T follicular helper cell (primary cell): ENCODE measurements at places on chromosomes 4 and X.

GRCh38 chr4:100848841-100849240 lies 331.0 kb upstream of the EMCN start:
- DNase-seq = no peak

- DNase-seq = no peak
Measured at GRCh38 chrX:119401569-119401968, 2.4 kb downstream of the SLC25A43 start.

DNA sequence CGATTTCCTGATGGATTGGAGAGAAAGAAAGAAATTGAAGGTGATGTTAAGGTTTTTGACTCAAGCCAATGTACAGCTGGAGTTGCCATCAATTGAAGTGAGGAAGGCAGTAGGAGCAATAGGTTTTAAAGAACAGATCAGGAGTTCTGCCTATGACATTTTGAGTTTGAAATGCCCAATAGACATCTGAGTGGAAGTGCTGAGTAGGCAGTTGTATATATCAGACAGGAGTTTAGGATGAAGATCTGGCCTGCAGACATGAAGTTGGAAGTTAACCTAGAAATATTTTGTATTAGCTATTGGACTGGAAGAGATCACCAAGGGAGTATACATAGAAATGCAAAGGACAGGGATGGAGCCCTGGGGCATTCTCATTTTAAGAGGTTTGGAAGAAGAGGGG lies 12.9 kb upstream of the TMSB15B start:
- no peak for DNase-seq

GRCh38 chrX:47849778-47850177 lies 13.1 kb downstream of the ZNF81 start:
- no peak for DNase-seq

GRCh38 chrX:123188081-123188480 lies 4.0 kb downstream of the GRIA3 start:
- no peak for DNase-seq

DNA sequence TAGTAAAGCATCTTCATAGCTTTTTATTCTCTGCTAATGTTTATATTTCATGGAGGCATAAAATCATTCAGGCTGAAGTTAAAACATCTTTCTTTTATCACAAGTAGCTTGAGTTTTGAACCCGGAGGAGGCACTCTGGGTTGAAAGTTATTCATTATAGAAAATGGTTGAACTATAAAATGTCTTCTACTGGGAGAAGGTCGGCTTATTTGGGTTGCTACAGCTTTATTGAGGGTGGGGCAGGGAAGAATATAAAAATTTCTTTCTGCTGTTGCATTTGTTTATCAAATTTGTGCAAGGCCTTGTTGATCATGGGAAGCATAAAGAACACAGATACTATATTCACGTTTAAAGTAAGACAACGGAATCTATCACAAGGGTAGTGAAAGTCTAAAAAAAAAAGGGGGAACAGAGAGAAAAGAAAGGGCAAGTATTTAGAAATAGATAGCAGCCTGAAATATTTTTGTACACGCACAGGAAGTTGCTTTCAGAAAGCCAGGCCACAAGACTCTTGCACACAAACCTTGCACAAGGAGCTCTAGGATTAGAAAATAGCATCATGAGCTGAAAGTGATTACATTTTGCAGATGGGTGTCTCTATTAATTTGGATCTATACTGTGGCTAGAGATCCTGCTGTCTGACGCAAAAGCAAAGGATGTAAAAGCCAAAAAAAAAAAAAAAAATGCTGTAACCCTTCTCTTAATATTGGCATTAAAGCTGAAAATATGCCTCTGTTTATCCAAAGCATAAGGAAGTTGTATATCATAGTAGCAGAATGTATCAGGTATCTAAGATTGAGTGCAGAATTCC lies 37.2 kb upstream of the FAM9C start:
- DNase-seq = no peak

DNA sequence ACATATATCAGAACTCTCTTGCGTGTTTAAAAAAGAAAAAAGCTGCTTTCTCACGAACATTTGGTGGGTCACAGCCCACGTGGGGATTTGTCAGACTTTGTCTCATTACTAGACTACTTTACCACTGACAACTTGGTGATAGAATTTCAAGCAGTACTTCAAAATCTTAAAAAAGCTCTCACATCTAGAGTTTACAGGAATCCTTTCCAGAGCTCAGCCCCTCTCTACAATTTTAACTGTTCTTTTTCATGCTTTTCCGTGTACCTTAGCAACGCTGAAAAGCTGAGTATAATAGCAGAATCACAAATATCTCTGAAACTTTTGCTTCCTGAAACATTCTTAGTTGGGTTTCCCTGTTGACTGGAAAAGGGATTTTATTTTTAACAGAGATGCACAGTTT lies 50.2 kb downstream of the SMAD1 start:
- DNase-seq = no peak
